ELF-1 (cell line): ENCODE measurements at places on chromosomes 1 and 21.

DNA sequence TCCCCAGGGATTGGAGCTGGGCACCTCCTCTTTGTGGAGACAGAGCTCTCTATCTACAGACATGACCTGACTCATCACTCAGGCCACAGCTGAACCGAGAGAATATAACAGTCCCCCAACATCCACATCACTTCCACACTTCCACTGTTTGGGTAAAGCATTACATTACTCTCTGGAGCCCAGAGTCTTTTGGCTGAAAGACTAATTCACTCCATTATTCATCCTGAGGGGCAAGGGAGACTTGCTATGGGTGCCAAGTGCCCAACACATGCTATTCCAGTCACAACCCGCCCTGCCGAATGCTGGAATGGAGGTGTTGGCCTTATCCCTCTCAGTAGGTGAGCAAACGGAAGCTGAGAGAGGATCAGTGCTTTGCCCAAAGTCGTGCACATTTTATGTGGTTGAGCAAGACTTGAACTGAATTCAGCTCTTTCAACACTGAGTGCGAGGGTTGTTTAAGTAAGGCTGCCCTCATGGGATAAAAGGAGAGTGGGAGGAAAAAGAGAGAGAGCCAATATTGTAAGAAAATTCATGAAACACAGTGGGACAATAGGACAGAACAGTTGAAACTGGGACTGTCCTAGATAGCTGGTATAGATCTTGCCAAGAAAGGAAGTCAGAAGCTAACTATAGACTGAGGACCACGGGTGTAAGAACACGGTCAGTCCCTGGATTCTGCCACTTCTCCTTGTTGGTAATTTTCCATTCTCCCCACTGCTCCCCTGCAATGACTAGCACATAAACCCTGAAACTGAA lies 13.5 kb upstream of the CHI3L1 start:
- no peak for DNase-seq

- DNase-seq, result no peak
Observed at GRCh38 chr1:76480827-76481226, 386.5 kb upstream of the ST6GALNAC5 start.

- no peak for DNase-seq
Observed at GRCh38 chr1:167899253-167899681, 14.7 kb downstream of the ADCY10 start.

- no peak for DNase-seq
Observed at GRCh38 chr1:44539991-44540730, 134.1 kb downstream of the TMEM53 start.

GRCh38 chr1:109768335-109768650 lies 4.6 kb upstream of the EPS8L3 start:
- DNase-seq, result no peak

- DNase-seq, result no peak
Observed at GRCh38 chr1:159054427-159054826, 22.1 kb downstream of the AIM2 start.

- DNase-seq, result no peak
Observed at GRCh38 chr1:91199988-91200387, 178.2 kb upstream of the ZNF644 start.

DNA sequence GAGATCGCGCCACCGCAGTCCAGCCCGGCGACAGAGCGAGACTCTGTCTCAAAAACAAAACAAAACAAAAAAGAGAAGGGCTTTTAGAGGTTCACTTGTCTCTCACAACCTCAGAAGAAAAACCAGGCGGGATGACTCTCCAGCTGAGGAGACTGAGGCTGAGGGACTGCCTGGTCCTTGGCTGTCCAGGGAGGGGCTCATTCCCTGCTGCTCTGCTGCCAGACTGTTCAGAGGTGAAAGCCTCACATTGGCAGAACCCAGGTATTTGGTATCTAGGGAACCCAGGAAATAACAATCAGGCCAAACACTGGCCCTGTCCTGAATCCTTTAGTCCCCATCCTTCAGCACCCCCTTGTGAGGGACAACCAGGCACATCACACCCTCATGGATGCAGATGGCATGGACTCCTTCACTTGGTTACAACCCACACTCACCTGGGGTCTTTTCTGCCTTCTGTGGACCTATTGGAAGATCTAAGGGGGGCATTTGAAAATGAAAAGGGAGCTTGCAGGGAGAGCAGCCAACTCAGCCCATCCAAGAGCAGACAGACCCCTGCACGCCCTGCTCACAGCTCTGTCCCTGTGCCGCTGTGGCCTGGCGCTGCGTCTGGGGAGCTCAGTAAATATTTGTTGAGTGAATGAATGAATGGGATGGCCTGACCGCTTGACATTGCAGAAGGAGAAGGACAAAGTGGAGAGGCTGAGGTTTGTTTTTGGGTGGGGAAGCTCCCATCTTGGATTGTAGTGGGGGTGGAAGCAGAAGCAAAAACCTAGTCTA lies 33.4 kb downstream of the CD247 start:
- DNase-seq, result no peak

GRCh38 chr1:94084547-94084946 lies 36.4 kb downstream of the ABCA4 start:
- no peak for DNase-seq

DNA sequence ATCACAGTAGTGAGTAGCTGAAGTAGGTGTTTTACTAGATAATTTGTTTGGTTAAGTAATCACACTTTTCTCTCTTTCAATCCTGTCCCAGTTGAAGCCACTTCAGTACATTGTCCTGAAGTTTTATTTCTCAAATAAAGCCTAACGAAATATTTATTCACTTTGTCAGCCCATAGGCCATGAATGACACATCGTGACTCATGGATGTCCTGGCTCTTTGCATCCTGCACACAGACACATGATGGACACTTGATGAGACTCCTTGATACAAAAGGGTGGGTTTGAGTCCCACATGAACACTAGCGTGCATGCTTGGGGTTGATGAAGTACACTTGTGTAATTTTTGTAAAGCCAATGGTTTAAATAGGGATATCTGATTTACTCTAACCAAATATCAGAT lies 22.7 kb upstream of the LAMC2 start:
- DNase-seq, result no peak
